ENCODE measurements at places on chromosomes 6 and 20. TPM values are rescaled to one million over a fixed set of nuclear protein-coding genes. Genes with fewer than 3 reads are reported as not detected.

GRCh38 chr20:52959125-52959524 is 13.0 kb upstream of the TSHZ2 start:
- no peak for DNase-seq

DNA sequence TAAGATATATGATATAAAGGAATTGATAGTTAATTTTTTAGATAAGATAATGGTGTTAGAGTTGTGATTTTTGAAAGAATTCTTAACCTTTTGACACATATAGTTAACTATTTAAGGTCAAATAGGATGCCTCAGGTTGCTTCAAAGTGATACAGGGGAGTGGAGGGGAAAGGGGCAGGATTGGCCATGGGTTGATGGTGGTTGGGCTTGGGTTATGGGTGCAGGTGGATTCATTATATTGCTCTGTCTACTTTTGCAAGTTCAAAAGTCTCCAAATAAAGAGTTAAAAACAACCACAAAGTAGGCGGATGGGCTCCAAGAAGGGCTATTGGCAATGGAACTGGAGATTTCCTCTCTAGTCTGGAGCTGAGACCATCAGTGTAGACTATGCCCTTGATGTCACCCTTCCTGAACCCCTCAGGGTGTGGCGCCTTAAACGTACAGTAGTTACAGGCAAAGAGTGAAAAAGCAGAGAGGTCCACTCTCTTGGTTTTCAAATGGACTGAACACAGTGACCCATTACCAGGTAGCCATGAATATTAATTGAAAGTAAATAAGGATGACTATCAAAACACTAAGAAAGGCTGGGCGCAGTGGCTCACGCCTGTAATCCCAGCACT is 81.2 kb downstream of the PTPN1 start:
- no peak for DNase-seq

- no peak for DNase-seq
Observed at GRCh38 chr20:37179683-37180524, 556 bp upstream of the MROH8 start.

GRCh38 chr6:160462551-160463109 is 114.5 kb downstream of the SLC22A3 start:
- DNase-seq, result no peak

DNA sequence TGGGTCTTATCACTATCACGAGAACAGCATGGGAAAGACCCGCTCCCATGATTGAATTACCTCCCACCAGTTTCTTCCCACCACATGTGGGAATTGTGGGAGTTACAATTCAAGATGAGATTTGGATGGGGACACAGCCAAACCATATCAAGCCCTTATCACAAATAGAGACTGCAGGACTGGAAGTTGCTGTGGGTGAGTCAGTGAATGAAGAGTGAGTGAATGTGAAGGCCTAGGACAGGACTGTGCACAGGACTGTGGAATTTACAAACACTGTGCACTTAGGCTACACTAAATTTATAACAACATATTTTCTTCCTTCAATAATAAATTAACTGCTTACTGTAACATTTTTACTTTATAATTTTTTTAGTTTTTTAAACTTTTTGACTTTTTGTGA is 30.2 kb upstream of the BCAS1 start:
- no peak for DNase-seq

Gene CRISP3
- 4.1 TPM for total RNA-seq

Gene PCED1A
- total RNA-seq, result 10.6 TPM

Gene PRSS35
- 0.17 TPM for total RNA-seq

Gene TENT5A
- total RNA-seq, result 23.7 TPM

Gene PM20D2
- total RNA-seq, result 13.6 TPM
